ENCODE measurements at places on chromosomes 5 and 9.

- no peak for DNase-seq
Measured at GRCh38 chr5:159503236-159503635, 172.9 kb upstream of the IL12B start.

DNA sequence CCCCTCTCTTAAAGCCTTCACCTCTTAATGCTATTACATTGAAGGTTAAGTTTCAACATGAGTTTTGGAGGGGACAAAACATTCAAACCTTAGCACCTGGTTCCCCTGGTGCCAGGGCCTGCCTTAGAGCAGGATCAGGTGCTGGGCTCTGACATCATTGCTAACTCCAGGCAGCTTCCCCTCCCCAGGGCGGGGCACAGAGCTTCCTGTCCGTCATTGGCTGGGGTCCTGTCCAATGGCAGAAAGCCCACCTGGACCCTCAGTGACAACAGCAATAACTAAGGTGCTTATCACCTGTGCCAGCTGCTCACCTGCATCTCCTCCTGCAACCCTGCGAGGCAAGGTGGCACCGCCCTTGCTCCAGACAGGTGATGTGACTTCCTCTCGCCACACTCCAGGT is 177.4 kb downstream of the NSG2 start:
- no peak for DNase-seq

DNA sequence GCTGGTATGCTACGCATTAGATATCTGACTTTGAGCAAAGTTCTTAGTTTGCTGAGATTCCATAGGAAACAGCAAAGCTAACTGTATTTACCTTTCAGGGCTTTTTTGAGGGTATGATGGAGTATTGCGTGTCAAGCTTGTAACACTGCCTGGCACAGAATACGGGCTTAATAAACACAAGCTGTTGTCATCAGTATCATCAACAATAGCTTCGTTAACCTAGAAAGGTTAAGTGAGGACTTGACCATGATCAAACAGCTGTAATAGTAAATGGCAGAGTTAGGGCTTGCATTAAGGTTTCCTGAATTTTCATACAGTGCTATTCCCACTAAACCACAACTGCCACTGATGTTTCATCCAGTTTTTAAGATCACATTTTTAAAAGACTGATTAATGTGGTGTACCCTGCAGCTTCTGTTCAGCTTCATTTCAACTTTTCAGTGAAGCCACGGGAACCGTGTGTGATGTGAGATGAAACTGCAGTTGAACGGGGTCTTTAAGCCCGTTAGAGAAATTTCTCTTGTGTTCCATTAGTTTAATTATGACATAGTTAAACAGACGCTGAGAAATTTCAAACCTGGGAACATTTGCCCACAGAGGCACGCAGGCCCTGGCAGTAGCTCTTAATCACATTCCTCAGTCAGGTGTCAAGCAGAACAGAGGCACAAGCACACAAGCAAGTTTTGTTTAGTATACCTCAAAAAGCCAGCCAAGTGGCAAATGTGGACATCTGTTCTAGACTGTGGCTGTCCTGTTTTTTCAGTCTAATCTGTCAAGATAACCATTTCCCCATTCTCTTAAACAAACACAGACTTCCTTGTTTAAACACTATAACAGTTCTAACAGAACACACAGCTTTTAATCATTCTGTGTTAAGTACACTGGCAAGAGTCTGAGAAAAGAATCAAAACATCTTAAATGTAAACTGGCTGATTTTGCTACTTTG is 147.1 kb downstream of the ZNF608 start:
- peak; percentile 53 for DNase-seq

DNA sequence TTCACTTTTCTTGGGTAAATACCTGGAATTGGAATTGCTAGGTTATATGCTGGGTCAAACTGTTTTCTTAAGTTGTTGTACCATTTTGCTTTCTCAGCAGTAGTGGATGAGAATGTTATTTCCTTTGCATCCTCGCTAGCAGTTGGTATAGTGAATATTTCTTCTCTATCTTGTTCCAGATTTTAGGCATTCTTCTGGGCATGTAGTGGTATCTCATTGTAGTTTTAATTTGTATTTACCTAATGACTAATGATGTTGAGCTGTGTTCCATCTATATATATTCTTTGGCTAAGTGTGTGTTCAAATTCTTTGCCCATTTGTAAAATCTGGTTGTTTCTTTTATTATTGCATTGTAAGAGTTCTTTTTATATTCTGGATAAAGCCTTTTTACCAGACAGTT is 333.3 kb downstream of the MAT2B start:
- DNase-seq = no peak

GRCh38 chr5:111173476-111173875 is 50.7 kb upstream of the CAMK4 start:
- no peak for DNase-seq

DNA sequence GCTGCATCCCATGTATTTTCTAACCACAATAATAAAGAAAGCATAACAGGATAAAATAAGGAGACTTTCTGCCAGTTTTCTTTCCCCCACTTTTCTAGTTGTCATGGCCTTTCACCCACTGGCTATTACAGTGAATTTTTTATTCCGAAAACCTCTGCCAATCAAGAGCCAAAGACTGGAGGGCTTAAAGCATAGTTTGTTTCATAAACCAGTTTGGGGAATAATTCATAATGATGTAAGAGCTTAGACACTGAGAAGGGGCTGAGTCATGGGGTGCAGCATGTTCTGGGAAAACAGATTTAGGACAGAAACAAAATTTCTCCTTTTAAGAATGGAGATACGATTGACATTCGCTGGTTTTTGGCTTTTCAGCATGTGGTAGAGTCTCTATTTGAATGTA is 4.4 kb upstream of the GLIPR2 start:
- DNase-seq = no peak

GRCh38 chr9:5719100-5719926 is 90.4 kb downstream of the RIC1 start:
- no peak for DNase-seq

GRCh38 chr9:113922160-113922559 is 46.1 kb downstream of the ZNF618 start:
- DNase-seq = no peak

- DNase-seq = peak; percentile 52
Measured at GRCh38 chr9:15142878-15143534, 164.0 kb downstream of the TTC39B start.

- DNase-seq = no peak
Measured at GRCh38 chr9:120534266-120534665, 45.7 kb downstream of the CDK5RAP2 start.

GRCh38 chr9:135372501-135373008 is 107.0 kb upstream of the PPP1R26 start:
- no peak for DNase-seq

DNA sequence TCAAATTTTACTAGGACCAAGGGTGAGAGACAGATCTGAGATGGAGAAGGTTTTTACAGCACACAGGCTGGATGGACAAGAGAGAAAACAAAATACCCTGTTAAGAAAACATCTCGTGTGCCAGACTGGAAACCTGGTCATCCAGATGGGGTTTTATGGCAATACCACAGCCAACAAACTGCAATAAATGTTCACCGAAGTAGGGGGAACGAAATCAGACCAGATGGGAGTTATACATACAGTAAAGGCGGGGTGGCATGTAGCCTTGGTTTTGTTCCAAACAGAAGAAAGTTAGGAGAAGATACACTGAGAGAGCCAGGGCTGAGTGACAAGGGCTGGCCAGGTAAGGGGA is 63.3 kb downstream of the DCP2 start:
- DNase-seq = no peak

DNA sequence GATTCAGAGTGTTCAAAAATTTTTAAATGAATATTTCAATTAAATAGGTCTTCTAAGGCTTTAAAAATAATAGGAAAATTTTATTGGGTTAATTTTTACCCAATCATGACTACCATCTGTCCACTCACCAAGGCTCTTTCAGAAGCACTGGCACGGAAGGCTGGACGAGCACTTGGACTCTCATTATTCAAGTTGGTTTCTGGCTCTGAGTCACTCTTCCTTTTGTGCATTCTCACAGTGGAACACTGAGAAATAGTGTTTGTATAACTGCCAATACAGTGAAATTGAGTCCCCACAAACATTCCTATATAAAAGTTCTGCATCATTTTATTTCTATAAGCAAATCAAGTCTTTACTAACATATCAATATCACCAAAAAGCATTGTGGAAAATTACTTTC is 1149.0 kb downstream of the EFNA5 start:
- peak; percentile 4 for DNase-seq

DNA sequence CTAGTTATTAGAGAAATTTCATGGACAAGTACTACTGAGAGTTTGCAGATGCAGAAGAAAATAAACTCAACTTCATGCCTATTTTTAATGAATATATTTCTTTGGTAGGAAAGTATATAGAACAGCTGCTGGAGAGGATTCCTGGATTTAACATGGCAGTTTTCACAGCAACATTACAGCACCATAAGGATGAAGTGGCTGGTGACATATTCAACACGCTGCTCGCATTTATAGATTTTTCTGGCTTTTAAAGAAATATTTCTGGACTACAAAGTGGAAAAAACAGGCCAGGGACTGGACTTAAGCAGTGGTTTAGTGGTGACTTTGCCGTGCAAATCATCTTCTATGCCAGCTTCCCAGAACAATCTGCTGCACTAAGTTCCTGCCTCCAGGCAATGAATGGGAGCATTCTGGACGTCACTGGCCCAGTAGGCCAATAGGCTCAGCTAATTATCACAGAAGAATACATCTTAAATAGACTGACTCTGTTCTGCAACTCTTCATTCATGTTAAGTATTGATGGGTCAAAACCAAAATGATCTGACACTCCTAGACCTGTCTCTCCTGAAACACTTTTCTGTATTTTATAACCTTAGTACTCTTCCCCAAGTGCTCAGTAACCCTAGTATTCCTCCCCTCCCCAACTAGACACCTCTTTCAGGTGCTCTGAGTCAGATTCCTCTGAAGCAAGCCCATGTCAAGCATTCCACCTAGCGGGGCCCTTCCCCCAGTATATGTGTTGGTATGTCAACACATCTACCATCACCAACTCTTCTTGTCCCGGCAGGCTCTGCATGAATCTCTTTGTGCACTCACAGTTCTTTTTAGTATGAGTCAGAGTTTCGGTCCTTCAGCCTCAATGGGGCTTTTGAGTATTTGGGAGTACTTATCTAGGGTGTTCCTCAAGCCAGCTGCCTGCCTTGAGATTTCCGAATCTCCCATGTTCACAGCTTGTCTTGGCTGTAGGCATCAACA is 625.5 kb downstream of the CHSY3 start:
- peak; percentile 1 for DNase-seq

DNA sequence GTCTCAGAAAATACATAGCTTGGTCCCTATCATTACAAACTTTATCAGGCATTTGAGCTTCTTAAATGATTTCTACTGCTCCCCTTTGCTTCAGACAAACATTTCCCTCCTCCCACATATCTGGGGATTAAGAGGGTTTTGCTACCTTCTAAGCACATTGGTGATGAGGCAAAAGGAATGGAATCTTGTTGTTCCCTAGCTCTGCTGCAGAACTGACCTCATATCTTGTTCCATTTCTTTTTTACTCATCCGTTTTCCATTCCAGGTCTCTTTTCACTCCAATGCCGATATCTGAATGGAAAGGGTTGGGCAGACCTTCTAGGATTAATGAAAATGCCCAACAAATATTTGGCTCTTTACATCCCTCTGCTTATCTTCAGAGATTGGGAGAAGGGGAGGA is 444.6 kb downstream of the ZNF608 start:
- no peak for DNase-seq

Data from GM12865 (cell line).